Stimulated activated effector memory CD8-positive, alpha-beta T cell treated with anti-CD3 and anti-CD28 coated beads, Interleukin-12 subunit alpha, Interleukin-12 subunit beta, amount 100 ng/mL, for 72 hours (primary cell): ENCODE measurements at places on chromosomes 4 and X.

DNA sequence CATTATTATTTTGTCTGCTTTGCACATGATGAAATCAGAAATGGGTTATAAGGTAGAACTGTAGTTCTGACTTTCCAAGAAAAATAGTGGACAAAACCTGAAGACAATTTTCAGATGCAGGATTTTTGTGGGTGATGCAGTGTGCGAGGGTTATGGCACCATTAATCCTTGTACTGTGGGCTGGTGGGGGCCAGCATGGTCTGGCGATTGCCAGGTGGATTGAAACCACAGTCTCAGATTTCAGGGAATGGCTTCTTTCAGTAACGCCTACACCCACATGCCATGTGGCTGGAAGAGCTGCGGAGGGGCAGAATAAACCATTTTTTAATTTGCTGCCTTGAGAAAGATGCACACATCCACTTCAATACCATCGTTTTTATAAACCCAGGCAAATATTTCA is 150.5 kb downstream of the ARSF start:
- no peak for DNase-seq

GRCh38 chr4:154009191-154009590 is 220.3 kb upstream of the SFRP2 start:
- no peak for DNase-seq

GRCh38 chr4:185039508-185040273 is 21.4 kb downstream of the HELT start:
- DNase-seq, result peak; percentile 27

DNA sequence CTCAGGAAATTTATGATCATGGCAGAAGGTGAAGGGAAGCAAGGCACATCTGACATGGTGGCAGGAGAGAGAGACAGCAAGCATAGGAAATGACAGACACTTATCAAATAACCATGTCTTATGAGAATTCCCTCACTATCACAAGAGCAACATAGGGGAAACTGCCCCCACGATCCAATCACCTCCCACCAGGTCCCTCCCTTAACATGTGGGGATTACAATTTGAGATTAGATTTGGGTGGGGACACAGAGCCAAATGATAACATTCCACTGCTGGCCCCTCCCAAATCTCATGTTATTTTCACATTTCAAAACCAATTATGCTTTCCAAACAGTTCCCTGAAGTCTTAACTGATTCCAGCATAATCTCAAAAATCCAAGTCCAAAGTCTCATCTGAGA is 8.2 kb upstream of the TMA16 start:
- DNase-seq, result no peak

- DNase-seq, result no peak
Measured at GRCh38 chrX:2965965-2966364, 36.8 kb upstream of the ARSD start.

GRCh38 chrX:132092439-132093065 is 35.3 kb downstream of the FRMD7 start:
- DNase-seq, result peak; percentile 3

DNA sequence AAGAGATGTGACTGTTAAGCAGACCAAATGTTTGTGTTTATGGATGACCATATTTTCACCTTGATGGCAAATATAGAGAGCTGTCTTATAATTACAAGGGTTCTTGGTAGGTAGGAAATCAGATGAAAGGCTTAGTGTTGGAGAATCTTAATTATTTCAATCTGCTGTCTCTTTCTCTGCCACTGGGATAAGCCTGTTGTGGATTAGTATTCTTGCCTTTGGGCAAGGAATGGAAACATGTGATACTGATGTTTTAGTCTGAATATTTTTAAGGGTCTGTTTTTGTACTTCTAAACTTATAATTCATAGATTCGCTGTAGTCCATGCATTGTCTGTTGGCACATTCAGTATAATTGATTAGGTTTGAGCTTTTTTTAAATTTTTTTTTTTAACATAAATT is 23.7 kb upstream of the NUDT6 start:
- no peak for DNase-seq

DNA sequence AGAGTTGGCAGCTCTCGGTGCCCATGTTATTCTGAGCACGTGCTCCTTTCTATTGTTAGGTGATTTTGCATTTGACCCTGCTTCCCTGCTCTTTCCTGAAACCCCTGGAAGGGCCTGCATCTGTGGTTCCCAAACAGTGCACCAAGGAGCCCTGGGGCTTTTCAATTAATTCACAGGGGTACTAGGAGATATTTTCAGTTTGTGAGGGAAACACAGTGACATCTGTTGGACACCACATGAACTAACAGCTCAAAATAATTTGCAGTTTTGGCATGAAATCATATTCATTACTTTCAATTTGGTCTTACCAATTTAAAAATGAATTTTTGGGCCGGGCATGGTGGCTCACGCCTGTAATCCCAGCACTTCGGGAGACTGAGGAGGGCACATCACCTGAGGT is 156.6 kb downstream of the GATB start:
- DNase-seq, result no peak
